ENCODE measurements at places on chromosomes 7 and 10.

DNA sequence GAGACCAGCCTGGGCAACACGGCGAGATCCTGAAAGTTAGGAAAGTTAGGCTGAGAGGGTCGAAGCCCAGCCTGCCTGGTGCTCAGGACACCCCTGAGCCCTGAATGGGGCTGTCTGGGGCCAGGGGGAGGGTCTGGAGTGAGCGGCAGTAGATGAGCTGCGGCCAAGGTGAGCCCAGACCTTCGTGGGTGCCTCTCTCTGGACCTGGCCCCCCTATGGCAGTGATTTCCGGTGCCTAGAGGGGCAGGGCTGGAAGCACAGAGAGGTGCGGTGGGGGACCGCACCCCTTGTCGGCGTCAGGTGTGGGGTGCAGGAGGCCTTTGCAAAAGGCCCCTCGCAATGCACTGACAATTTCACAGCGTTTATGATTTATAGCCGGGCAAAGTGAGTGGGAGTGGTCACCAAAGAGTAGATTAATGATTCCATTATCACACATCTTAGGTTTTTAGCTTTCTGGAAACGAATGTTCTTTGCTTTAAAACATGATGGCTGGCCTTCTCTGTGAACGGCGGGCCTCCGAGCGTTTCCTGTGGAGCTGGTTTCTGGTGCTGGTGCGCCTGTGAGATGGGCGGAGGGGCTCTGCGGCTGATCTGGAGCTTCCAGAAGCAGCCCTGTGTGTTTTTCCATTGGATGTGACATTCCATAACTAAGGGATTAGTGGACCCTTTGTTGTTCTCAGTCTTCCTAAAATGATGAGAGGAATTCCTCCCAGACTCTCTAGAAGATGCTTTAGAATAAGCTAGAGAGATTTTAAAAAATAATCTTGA is 171.0 kb upstream of the ZNF32 start:
- no peak for DNase-seq

- peak; percentile 52 for DNase-seq
These were observed 72.6 kb downstream of the FOXL3 start for GRCh38 chr7:362402-363096.

DNA sequence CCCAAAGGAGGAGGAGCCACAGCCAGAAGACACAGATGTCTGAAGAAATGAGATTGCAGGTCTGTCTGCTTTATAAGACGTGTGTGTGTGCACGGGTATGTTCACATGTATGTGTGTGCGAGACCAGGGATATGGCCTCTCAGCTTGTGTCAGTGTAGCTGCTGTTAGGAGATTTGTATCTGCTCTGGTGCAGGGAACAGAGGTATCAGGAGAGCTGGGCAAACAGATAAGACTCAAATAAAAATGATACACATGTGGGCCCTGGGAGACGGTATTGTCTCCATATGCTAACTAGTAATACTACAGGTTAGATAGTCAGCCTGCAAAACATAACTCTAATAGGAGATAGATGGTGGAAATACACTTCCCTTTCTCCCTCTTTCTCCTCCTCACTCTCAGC is 161.0 kb downstream of the PLXNA4 start:
- no peak for DNase-seq

DNA sequence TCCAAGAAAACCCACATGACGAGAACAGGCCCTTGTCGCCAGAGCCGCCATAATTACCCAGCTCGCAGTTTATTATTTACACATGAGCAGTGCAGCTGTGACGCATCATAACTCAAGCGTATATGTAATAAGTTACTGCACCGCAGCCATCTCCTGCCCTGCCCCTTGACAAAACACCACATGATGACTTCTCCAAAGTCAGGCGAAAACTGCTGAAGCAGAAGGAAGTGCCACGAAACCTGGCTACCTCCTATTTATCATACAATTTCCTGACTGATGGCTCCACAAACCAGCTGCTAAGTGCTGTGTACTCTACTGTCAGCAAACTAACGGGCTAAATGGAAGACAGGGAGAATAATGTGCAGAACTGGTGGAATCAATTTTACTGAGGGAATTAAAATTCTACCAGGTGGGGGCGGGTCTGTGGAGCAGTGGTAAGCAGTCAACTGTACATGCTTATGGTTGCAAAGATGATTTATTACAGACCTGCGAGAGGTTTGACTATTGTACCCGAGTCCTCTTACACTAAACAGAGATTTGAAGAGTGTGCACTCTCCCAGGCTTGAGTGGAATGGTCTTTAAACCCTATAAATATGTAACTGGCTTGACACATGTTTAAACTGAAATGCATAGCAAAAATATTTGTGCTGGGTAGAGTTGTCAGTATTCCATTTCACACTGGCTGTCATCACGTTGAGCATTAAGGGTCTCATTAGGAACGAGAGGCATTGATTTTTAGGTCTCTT is 156.0 kb downstream of the GLI3 start:
- no peak for DNase-seq

- DNase-seq, result no peak
These were observed 63.6 kb downstream of the ANKRD7 start for GRCh38 chr7:118288098-118288497.

DNA sequence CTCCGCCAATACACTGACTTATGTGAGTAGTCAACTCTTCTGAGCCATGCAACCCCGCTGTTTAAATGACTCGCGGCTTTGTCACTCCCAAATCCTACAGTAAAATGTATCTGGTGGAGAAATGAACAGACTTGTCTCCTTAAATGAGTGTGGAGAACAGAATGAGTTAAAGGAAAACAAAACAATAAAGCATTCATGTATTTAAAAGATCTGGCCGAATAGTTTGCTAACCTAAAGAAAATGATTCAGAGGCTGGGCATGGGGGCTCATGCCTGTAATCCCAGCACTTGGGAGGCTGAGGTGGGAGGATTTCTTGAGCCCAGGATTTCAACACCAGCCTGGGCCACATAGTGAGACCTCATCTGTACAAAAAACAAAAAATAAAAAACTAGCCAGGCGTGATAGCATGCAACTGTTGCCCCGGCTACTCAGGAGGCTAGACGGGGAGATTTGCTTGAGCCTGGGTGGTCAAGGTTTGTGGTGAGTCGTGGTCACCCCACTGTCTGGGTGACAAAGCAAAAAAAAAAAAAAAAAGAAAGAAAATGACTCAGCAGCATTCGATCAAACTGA is 86.5 kb upstream of the PFKP start:
- no peak for DNase-seq

- no peak for DNase-seq
These were observed 54.8 kb downstream of the ZMIZ1 start for GRCh38 chr10:79123547-79123963.

- no peak for DNase-seq
These were observed 445.6 kb downstream of the GFRA1 start for GRCh38 chr10:115827231-115828009.

GRCh38 chr7:146830686-146831085 is 714.1 kb downstream of the CNTNAP2 start:
- no peak for DNase-seq

- no peak for DNase-seq
These were observed 219.5 kb upstream of the KCND2 start for GRCh38 chr7:120053390-120053961.

GRCh38 chr10:95560278-95561176 is 644 bp downstream of the SORBS1 start:
- DNase-seq, result no peak

GRCh38 chr10:100811752-100812750 is 66.7 kb downstream of the PAX2 start:
- no peak for DNase-seq

- peak; percentile 47 for DNase-seq
These were observed 203.6 kb downstream of the VTI1A start for GRCh38 chr10:112650588-112651030.

DNA sequence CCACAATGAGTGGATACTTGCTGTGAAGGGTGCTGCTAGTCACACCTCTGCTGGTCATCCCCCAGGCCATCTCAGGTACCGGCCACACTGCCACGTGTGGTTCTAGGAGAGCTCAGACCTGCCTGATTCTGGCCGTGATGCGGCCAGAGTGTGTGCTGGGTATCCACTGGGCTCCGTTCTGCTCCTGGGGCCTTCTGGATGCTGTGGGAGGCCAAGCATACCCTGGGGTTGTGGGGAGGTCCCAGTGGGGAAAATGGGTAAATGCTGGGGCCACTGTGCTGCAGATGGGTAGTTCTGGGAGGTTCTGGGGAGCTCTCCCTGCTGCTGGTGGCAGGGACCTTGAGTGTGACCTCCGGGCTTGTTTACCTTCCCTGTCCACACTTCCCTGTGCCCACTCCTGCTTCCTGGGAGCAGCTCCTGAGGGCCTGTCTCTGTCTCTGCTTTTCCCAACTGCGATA is 318.4 kb downstream of the GLRX3 start:
- no peak for DNase-seq

DNA sequence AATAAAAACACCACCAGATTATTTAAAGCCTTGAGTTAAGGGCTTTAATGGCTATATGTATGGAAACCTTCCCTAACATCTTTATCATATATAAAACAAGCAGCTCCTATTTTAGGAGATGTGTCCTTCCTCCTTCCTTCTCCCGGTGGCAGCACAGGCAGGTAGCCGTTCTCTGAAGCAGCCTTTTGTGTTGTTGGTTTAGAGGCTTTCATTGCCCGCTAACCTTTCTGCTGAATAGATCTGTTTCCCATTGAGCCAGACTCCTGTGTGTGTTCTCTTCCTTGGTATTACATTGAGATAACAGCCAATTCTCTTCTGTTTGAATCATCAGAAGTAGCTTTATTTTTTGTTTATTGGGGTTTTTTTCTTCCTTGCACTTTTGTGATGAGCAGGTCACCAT is 131.3 kb downstream of the CACNB2 start:
- DNase-seq, result no peak

GRCh38 chr7:158072991-158073730 is 514.5 kb downstream of the PTPRN2 start:
- no peak for DNase-seq

DNA sequence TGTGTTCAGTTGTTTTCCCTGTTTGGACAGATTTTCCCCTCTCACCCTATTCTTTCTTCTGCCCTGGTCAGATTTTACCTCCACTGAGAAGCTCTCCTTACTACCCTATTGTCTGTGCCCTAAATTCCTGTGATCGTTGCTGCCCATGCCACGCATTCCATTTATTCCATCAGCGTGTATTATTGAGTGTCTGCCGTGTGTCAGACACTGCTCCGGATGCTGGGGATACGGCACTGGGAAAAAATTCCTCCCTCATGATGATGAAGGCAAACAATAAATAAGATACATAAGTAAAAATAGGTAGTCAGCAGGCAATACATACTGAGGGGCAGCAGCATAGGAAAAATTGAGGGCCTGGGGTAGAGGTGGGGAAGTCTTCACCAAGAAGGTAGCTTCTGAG is 86.8 kb downstream of the FANK1 start:
- DNase-seq, result no peak

- peak; percentile 93 for DNase-seq
These were observed 724 bp downstream of the BBIP1 start for GRCh38 chr10:110918269-110918642.

GRCh38 chr7:72493850-72494661 is 81.9 kb upstream of the CALN1 start:
- peak; percentile 40 for DNase-seq

DNA sequence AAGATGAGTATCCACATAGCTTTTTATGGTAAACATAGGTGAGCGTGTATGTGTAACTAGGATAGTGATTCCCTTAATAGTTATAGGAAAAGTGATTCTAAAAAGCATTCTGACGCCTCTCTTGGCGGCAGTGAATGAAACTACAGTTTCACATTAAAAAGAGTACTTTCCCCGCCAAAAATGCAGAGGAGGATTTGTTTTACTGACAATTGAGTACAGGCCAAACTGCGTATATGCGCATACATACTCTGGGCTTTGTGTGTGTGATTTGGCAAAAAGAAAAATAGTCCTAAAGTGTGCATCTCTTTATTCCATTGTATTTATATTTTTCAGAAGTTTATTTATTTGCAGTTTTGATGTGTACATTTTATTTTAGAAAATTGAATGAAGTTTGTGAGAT is 10.3 kb downstream of the CUL1 start:
- no peak for DNase-seq

DNA sequence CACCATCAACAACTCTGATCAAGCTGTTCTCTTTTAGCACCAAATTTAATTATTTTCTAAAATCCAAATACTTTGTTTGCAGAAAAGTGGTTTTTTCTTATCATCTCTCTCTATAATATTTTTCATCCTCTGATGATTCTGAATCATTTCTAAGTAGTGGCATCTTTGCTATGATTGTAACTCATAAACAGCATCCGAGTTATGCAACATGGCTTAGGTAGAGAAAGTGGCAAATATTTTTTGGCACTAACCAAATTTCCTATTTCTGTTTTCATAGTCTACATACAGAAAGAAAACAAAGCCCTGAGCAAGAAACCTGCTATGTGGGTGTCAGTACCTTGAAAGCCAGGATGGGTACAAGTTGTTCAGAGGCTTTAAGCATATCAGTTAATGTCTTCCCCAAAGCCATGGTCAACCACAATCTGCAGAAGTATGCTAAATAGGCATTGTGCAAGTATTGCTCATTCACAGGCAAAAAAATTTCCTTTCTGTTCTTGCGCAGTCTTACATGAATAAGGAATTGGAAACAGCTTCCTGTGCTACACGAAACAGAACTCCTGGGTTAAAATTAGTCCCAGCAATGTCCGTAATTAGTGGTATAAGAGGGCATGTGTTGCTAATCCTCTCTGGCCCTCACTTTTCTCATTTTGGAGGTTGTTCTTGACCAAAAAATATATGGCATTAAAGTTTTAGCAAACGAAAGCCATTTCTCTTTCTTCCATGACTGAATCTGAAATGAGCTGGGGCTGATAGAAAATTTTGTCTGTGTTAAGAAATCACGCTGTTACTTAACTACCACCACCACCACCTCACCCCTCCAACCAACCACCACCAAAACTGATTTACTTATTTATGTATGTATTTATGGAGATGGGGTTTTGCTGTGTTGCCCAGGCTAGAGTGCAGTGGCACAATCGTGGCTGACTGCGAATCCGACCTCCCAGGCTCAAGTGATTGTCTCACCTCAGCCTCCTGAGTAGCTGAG is 325.6 kb upstream of the MAGI2 start:
- no peak for DNase-seq

DNA sequence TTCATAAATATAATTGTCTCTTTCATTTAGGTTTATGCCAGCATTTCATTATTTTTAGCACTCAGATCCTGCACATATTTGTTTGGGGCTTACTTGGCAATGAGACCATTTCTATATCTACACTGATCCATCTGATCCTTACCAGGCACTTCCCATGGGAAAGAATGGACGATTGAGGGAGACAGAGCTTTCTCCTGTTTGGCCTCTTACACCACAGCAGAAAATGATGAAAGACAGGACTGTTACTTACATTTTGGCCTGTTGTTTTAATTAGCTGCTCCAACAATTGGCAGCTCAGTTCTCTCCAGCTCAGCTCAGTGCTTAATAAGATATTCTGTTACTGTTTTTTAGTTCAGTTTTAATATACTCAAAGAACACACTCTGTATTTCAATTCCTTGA is 77.6 kb upstream of the RSU1 start:
- DNase-seq, result no peak

GRCh38 chr10:43698156-43698555 is 49.5 kb upstream of the ZNF32 start:
- DNase-seq, result no peak

GRCh38 chr10:86363184-86363832 is 3.3 kb downstream of the GRID1 start:
- DNase-seq, result no peak

DNA sequence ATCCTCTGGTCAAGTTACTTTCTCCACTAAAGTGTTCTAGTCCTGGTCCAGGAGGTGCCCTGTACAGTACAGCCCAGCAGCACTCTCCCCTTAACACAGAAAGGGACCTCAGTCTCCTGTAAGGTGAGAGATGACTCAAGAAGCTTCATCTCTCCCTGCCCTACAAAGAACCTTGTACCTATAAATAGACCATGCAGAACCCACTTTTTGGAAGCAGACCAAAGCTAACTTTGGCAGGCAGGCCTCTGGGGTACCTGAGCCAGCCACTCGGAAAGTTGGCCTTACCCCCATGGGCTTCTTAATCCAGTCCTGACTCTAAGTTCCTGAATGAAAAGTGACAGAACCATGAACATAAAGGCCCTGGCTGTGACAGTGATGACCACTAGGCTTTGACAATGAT is 454.8 kb downstream of the KCNMA1 start:
- no peak for DNase-seq

Data from dermis microvascular lymphatic vessel endothelial cell (primary cell).